ENCODE measurements at places on chromosomes 6 and 20.

DNA sequence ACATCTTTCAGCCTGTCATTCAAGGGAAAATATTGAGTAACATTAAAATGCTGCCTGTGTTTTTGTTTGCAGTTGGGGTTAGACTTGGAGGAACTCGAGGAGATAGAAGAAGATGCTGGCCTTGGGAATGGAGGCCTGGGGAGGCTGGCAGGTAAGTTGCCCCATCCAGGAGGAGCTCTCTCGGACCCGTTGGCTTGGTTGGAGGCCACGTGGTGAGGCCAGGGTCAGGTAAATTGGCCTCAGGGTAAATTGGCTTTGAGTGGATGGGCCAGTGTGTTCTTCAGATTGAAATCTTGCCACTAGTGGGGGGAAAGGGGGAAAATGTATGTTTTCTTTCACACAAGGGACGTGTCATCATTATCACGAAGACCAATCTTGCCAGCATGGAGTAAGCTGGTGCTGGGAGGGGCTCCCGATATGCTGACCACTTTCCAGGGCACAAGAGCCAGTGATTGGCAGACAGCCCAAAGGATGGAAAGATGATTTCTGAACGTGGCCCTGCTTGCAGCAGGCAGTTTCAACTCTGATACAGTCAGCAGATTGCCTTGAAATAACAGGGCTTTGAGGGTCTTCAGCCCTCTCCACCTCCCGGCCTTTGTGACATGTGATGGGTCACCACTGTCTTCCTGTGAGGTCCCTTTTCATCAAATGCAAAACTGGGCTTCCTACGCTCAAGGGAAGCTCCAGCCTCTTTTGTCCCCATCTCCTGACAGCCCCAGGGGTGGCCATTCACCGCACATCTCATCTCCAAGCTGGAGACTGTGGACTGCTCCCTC is 21.4 kb downstream of the PYGB start:
- no peak for DNase-seq

GRCh38 chr6:10391799-10392198 is 23.1 kb downstream of the TFAP2A start:
- DNase-seq, result no peak

DNA sequence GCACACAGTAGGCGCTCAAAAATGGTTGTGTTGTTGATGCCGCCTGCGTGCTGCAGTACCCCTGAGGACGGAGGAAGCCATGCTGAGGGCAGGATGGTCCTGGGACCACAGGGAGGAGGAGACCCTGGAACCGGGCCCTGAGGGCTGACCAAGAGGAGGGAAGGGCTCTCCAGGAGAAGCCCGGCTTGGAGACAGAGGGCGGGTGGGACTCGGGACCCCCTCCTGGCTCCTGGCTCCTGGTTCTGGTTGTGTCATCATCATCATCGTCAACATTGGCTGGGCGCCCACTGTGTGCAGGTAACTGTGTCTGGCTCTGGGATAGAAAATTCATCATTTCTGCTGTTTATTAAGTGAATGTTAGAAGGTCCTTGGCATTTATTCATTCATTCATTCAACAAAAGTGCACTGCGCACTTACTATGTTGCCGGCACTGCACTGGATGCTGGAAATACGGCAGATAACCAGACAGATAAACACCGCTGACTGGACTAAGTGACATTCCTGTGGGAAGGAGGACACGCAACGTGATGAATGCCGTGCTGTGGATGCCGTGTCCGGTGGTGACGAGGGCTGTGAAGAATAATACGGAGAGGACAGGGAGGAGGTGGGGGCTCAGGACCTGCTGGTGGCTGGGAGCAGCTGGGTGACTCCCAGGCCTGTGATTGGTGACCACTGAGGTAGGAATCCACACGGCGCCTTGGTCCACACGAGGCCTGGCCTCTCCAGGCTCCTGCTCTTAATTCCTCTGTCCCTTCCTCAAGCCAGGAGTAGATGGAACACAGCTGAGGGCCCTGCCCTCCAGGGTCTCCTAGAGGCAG is 35.3 kb downstream of the SPDEF start:
- no peak for DNase-seq

DNA sequence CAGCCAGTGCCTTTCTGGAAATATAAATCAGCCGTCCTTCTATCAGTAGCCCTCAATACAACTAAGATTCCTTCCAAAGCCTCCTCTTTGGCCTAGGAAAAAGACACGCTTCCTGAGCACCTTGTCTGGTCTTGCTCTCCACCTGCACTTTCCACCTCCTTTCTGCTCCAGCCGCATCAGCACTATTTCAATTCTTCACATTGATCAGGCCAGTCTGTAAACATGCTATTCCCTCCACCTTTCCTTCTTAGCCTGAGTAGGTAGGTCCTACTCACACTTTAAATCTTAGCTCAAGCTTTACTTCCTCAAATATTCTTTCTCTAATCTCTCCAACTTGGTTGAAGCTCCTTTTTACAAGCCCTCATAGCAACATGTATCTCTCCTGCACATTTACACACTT is 11.4 kb downstream of the RANBP9 start:
- no peak for DNase-seq

DNA sequence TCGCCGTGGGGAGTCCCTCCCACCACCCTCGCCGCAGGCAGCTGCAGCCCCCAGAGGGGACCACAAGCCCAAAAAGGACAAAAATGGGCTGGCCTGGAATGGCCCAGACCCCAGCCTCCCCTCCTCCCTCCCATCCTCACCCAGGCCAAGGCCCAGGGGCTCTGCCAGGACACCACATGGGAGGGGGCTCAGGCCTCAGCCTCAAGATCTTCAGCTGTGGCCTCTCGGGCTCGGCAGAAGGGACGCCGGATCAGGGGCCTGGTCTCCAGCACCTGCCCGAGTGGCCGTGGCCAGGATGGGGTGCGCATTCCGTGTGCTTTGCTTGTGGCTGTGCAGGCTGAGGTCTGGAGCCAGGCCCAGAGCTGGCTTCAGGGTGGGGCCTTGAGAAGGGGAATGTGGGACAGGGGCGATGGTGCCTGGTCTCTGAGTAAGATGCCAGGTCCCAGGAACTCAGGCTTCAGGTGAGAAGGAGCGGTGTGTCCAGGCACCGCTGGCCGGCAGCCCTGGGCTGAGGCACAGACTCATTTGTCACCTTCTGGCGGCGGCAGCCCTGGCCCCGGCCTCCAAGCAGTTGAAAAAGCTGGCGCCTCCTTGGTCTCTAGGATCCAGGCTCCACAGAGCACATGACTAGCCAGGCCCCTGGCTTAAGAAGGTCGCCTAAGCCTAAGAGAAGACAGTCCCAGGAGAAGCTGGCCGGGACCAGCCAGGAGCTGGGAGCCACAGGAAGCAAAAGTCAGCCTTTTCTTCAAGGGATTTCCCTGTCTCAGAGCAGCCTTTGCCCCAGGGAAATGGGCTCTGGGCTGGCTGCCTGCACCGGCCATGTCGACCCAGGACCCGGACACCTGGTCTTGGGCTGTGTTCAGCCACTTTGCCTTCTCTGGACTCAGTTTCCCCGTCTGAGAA is 35.2 kb upstream of the MRGBP start:
- DNase-seq, result no peak

DNA sequence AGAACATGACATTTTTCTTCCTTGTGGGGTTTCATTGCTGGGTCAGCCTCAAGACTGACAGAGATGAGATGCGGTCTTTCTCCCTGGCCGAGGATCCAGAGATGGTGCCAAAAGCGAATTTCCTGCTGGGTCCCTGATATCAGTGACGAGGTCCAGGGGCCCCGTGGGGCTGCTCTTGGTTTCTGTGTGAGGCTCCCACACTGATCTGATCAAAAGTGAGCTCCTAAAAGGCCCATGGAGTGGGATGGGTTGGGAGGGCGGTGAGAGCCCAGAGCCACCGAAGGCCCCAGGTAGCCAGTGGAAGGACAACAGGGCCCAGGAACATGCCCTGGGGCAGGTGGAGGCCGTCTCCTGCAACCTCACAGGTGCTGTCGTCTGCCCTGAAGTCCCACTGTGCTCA is 208.4 kb upstream of the CDH4 start:
- DNase-seq, result no peak

- no peak for DNase-seq
These were observed 1.0 kb downstream of the CLIC5 start for GRCh38 chr6:46014511-46015118.

DNA sequence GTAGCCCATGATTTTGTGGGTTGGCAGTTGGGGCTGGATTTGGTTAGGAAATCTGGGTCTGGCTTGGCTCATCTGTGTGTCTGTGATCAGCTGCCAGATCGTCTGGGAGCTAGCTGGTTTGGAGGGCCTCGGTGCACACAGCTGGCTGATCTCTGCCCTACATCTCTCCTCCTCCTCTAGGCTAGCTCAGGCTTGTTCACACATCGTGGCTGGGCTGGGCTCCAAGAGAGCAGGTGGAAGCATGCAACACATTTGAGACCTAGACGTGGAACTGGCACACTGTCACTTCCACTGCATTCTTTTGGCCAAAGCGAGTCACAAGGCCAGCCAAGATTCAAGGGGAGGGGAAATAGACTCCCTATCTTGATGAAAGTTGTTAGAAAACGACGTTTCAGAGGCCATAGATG is 15.9 kb downstream of the NDUFAF5 start:
- DNase-seq, result peak; percentile 58

DNA sequence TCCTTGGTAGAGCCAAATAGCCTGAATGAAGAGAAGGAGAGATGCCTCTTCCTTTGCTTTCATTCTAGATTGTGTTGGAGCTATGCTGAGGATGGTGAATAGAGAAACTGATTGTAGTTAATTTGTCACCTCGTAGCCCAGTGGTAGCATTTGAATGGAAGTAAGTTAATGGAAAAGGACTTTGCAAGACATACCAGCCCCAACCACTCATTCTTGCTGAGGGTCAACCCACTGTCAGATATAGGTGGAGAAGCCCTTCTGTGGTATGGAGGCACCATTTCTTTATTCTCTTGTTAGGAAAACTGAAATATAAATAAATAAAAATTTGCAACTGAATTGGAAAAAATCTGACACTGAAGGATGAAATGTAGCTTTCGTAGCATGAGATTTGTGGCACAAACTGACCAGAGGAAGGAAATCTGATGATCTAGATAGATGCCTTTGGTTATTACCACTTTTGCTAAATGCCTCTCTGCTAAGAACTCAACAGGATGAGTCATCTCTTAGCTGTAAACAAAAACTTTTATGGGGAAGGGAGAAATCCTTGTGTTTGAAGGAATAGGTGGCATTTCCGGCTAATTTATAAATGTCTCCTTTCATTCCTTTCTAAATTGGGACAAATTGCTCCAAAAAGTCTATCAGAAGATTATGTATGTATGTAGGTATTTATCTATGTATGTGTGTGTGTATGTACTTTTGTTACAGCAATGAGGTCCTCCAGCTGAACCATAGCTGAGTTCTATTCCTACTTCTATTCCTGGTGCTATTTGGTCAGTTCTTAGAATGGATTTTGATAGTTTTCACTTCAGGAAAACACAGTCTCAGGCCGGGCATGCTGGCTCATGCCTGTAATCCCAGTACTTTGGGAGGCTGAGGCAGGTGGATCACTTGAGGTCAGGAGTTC is 76.5 kb upstream of the SUPT3H start:
- no peak for DNase-seq

GRCh38 chr6:8108759-8109539 is 6.6 kb upstream of the EEF1E1 start:
- DNase-seq, result no peak

DNA sequence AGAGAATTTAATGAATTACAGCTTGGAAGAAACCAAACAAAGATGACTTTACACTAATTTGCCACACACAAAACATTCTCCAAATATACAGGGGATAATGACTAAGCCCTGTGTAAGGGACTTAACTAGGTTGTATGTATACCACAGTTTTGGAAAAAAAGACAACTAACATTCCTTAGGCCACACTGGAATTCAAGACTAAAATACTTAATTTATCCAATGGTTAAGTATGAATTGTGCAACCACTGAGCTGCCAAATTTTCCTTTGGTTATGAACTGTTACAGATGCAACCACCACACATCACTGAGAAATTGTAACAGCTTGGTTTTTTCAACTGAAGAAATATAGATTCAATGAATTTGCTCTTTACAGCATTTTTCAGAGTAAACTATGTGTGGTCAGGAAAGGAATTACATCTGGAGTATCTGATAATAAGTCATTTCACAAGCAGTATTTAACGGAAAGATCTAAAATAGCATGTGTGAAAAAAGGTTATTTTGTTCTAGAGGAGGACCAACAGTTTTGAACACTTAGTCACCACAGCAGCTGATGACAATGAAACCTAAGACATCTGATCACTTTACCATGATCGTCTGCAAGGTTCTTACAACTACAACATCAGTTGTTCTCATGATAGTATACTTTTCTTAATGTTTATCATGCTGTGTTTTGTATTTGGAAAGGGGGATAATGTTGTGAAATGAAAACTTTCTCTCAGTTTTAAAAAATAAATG is 318.8 kb downstream of the BCKDHB start:
- no peak for DNase-seq
